ENCODE measurements at places on chromosomes 12 and 14. TPM values are rescaled to one million over a fixed set of nuclear protein-coding genes. Genes with fewer than 3 reads are reported as not detected.
A peak's percentile ranks its signal among the peaks of the same experiment; 100 is the strongest.

DNA sequence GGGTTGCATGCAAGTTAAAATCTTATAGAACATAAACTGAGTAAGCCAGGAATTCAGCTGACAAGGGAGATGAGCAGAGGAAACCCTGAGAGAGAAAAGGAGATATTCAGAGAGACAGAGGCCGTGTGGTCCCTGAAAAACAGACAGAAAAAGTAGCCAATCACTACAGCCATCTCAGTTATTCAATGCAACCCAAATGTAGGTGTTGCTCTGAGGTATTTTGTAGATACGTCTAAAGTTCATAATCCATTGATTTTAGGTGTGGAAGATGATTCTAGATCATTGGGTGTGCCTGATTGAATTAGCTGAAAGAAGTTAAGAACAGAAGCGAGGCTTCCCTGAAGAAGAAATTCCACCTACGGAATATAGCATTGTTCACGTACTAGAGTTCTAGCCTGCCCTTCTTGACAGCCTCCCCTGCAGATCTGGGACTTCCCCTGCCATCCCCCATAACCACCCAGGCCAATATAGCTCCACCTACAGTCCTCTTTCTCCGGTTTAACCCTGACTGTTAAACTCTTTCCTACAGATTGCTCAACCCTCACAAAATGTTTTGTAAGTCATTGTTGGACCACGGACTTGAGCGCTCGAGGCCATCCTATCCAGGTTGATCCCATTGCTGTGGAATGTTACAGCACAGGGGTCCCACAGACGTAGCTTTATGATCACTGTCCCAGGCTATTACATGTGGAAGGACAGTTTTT, 21.7 kb downstream of the AICDA start:
- no peak overlapping the region for H3K4me3 ChIP-seq
- DNase-seq = no peak

DNA sequence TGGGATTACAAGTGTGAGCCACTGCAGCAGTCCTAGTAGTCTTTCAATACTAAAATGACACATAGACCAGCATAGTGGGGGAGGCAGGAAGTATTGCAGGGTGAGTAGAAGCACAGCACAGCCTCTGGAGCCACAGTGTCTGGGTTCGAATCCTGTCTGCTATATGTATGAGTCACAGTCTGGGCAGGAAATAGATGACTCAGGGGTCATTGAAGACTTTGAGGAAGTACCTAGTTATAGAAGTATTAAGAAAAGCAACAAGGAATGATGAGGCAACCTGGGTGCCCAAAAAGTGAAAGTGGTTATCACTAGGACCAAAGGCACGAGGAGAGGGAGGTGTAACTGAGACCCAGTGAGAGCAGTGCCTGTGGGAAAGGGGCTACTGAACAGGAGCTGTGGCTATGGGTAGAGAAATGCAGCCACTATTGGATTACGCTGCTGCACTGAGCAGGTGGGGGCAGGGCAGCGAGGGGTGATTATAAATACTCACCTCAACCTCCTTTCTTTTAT, 124.0 kb downstream of the PDE3A start:
- no peak overlapping the region for H3K27ac ChIP-seq
- H3K4me3 ChIP-seq = no peak overlapping the region
- H3K36me3 ChIP-seq = no peaks in the 10 kb centered on the region
- peaks cover 3% of the 10 kb centered on the region for H3K4me1 ChIP-seq
- DNase-seq = no peak

- H3K36me3 ChIP-seq = no peaks in the 10 kb centered on the region
Observed at GRCh38 chr12:48629541-48629940, 52.5 kb downstream of the KANSL2 start.

DNA sequence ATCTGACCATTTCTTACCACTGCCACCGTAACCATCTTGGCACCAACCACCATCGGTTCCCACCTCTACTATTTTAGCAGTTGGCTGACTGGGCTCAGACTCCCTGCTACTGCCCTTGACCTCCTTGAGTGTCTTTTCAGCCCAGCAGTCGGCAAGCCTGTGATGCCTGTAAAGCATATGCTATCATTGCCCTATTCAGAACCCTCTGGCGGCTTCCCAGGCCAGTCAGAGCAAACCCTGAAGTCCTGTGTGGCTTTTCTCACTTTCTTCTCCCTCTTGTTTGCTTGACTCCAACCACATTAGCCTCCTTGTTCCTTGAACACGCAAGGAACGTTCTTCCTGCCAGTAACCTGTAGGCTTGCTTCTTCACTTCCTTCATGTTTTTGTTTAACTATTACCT, 6.2 kb downstream of the IRAK3 start:
- H3K27ac ChIP-seq = peak overlapping the region; percentile 20
- no peak for DNase-seq
- no peaks in the 10 kb centered on the region for H3K27me3 ChIP-seq
- peaks cover 8% of the 10 kb centered on the region for H3K36me3 ChIP-seq

DNA sequence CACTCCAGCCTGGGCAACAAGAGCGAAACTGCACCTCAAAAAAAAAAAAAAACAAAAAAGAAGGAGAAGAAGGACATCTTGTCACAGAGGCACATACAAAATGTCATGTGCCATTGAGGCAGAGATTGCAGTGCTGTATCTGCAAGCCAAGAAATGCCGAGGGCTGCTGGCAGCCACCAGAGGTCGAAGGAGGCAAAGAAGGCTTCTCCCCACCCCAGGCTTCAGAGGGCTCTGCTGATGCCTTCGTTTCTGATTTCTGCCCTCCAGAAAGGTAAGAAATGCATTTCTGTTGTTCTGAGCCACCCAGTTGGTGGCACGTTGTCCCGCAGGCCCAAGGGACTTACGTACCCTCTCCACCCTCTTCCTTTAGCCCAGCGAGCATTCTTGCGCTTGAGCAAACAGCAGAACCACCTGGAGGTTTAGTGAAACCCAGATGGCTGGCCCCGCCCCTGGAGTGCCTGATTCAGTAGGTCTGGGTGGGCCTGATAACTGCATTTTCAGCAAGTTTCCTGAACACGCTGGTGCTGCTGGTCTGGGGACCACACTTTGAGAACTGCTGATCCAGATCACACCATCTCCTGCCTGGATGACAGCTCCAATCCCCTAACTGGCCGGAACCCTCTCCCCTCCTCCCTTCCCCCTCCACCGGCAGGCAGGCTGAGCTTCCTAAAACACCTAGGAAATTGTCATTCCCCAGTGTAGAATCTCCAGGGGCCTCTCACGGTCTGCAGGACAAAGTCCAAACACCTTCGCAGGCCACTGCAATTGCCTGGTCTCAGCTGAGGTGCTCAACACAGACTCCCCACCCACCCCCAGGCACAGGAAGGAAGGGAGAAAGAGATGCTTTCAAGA, 21.1 kb upstream of the SCARB1 start:
- DNase-seq = peak; percentile 57
- H3K27ac ChIP-seq = no peak overlapping the region
- no peaks in the 10 kb centered on the region for H3K36me3 ChIP-seq

- H3K4me3 ChIP-seq = no peak overlapping the region
- H3K4me1 ChIP-seq = peaks cover 8% of the 10 kb centered on the region
- no peak overlapping the region for H3K27ac ChIP-seq
- no peak for DNase-seq
Observed at GRCh38 chr12:80941916-80942315, 4.2 kb upstream of the LIN7A start.

DNA sequence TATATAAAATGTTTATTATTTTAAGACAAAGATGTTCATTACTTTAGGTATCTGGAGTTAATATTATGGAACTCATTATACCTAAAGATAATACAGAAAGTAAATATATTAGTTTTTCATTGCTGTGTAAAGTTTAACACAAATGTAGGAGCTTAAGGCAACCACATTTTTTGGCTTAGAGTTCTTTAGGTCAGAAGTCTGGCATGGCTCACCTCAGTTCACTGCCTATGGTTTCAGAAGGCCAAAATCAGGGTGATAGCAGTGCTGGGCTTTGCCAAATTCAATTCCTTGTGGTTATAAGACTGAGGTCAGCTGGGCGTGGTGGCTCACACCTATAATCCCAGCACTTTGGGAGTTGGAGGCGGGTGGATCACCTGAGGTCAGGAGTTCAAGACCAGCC, 35.5 kb upstream of the PRPF39 start:
- no peak overlapping the region for H3K27ac ChIP-seq
- H3K27me3 ChIP-seq = no peaks in the 10 kb centered on the region
- H3K4me1 ChIP-seq = no peaks in the 10 kb centered on the region
- peaks cover 59% of the 10 kb centered on the region for H3K36me3 ChIP-seq
- H3K4me3 ChIP-seq = no peak overlapping the region
- DNase-seq = no peak

DNA sequence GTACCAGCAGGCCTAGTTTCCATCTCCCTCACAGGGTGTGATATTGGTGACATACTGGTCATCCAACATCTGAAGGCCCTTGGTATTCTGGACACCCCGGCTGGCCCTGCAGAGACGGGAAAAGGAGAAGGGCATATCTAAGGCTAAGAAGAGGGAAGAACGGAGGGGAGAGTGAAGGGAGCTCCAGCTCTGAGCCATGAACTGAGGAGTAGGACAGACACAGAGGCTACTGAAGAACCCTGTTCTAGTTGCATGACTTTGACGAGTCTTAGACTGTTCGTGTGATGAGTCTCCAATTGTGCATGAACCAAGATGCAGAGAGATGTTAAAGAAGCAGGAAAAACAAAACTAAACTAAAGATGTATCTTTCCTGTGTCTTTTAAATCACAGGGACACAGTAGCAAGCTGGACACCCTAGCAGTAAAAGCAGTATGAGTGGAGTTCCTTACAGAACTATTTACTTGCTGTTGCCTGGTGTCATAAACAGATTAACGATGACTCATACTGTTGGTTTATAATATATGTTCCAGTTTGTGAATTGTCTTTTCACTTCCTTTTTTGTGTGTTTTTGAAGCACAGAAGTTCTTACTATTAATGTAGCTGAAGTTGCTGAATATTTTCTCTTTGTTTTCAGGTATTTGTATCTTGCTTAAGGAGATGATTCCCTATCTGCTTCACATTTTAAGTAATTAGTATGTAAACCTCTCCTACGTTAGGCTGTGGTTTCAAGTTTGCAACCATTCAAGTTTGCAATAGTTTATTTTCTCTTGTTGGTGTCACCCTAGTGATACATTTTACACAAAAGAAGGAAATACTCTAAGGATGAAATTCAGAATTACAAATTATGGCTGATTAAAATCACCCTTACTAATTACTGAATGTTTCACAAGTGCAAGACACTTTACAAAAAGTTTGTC, 15.7 kb downstream of the FAR2 start:
- no peaks in the 10 kb centered on the region for H3K27me3 ChIP-seq
- H3K27ac ChIP-seq = peak overlapping the region; percentile 83
- DNase-seq = no peak
- H3K4me1 ChIP-seq = peaks cover 57% of the 10 kb centered on the region

DNA sequence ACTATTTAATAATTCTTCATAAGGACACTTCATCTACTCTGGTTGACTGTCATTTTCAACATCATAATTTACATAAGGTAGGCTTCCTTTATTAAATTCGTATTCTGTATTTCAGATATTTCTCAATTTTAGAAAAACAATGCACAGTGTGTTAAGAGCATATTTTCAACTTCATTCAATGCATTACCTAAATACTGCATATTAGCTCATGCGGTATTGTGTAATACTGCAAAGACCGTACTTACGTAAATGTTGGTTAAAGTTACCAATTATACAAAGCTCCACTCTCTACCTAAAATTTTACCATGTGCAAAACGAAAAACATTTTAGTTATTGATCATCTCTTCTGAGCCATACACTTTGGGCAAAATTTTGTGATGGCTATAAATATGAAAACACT, 62.8 kb downstream of the EXOC5 start:
- DNase-seq = no peak
- no peaks in the 10 kb centered on the region for H3K4me1 ChIP-seq
- no peak overlapping the region for H3K4me3 ChIP-seq
- H3K36me3 ChIP-seq = peaks cover 34% of the 10 kb centered on the region
- H3K27ac ChIP-seq = no peak overlapping the region

DNA sequence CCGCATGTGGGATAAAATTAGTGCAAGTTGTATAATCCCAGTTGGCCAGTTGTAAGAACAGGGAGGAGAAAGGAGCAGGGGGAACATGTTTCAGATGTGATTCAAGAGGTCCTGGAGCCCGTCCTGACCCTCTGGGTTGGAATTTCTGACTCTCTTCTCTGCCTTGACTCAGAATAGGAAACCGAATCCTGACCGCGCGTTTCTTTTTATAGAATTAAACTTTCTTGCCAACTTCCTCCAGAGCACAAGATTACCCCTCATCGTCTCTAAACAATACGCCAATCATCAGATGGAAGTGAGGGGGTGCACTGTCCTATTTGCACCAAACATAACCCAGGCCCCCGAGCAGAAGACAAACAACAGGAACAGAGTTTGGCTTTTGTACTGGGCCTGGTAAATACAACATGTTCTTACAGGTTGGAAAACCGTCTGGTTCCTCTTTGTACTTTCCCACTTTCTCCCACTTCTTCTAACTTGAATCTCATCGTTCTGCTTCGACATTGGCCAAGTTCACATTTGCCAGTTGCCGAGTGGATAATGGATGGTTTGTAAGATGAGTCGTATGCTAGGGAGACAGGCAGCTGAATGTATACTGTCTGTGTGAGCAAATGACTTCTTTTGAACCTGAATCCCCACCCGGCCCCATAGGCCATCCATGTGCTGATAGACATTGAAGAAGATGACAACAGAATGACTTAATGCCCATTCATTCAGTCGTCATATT, 42.6 kb upstream of the MED13L start:
- no peaks in the 10 kb centered on the region for H3K36me3 ChIP-seq
- no peak for DNase-seq
- peak overlapping the region; percentile 57 for H3K27ac ChIP-seq
- no peak overlapping the region for H3K4me3 ChIP-seq

- no peaks in the 10 kb centered on the region for H3K4me1 ChIP-seq
- H3K27me3 ChIP-seq = no peaks in the 10 kb centered on the region
Observed at GRCh38 chr12:17928708-17929366, 161.2 kb downstream of the RERGL start.

DNA sequence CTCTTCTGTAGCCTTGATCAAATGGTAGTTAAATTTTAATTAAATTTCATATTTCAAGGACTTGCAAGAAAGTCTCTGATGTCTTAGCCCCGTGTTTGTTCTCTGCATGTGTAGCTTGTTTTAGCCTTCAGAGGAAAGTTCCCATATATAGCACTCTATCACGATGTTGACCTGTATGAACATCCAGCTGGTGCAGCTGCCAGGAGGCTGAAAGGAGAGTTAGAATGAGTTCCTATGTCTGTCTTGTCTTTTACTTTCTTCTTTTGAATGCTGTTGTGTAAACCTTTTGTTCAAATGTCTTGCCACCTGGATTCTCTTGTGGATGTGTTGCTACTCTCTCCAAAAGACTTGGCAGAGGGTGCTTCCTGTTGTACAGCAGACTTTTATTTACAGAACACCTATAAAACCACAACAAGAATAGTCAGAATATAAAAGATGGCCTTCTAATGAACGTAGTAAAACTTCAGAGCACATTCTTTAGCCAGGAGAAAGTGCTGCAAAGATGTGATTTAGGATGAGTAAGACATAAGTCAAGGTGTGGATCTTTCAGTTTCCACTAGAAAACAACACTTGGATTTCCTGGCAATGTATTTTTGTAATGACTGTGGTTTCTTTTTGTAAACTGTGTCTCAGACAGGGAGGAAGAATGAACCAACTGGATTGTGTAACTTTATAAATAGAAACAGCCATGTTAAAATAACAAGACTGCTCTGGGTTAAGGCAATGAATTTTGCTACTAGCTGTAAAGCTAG, 17.2 kb downstream of the NAV3 start:
- peaks cover 23% of the 10 kb centered on the region for H3K4me1 ChIP-seq
- no peaks in the 10 kb centered on the region for H3K36me3 ChIP-seq
- no peak overlapping the region for H3K27ac ChIP-seq
- H3K27me3 ChIP-seq = no peaks in the 10 kb centered on the region
- H3K4me3 ChIP-seq = no peak overlapping the region

ADAMTS20 gene
- total RNA-seq = not detected

TAS2R7 gene
- total RNA-seq = not detected

FOXN4 gene
- total RNA-seq = not detected

DYRK2 gene
- total RNA-seq = 17.6 TPM

NID2 gene
- total RNA-seq = 14.6 TPM

SLC35F4 gene
- total RNA-seq = not detected

INHBC gene
- total RNA-seq = not detected
